Spinal cord (tissue), 10 donors: ENCODE measurements at places on chromosomes 7 and 10.

DNA sequence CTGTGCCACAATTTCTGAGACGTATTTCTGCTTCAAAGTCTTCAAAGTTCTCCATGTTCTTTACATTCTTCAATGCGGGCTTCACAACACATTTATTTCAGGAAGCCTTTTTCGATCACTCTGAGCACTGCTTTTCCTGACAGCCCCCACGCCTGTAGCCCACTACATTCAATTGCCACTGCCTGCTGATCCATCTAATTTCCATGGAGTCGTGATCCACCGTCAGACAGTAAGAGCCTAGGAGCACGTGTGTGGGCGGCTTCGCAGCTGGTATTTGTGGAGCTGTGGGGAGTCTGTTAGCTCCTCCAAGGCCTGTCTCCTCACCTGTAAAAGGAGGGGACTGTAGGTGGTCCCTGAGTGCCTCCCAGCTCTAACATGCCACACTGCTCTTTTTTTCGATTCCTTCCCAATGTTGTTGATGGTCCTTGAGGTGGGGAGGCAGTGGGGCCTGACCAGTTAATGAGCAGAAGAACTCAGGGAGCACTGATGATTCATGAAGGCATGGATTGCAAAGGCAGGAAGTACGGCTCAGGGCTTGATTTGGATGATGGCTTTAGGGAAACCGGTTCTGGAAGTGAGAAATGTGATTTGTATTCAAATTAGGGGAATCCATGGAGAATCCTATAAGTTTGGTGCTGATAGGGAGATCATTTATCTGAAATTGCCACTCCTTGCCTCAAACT is 401.1 kb upstream of the PODXL start:
- no peak for DNase-seq

DNA sequence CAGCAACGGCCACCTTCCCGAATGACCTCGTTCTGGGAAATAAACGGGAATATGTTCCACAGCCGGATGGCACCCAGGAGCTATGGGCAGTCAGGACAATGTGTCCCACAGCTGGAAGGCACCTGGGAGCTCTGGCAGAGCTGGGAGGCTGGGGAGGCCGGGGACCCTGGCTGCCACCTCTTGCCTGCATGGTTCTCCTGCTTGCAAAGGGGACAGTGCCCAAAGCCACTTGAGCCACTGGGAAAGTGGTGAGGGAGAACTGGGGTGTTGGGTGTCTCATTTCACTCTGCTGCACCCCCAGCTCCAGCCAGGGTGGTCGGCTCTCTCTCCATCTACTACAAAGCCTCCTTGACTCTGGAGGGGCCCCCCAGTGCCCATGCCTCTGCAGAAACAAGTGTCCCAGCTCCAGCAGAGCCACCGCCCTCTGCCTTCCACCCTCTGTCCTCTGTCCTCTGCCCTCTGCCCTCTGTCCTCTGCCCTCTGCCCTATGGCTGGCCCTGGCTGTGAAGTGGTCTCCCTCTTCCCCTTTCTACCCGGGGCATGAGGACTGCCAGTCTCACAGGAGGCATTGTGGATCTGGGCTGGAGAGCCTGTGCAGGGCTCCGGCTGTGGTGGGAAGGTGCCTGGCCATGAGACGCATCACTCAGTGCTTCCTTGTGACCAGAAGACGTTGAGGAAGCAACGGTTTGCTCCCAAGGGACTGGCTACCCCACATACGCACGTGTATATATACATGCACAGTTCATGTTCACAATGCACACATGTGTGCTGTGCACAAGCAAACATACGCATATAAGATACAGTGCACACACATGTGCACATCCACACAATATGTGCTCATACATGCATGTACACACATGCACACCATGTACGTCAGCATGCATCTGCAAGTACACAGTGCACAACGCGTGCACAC is 21.5 kb upstream of the INPP5A start:
- DNase-seq = no peak

- DNase-seq = no peak
Measured at GRCh38 chr10:36700123-36700522, 425.3 kb upstream of the ANKRD30A start.

DNA sequence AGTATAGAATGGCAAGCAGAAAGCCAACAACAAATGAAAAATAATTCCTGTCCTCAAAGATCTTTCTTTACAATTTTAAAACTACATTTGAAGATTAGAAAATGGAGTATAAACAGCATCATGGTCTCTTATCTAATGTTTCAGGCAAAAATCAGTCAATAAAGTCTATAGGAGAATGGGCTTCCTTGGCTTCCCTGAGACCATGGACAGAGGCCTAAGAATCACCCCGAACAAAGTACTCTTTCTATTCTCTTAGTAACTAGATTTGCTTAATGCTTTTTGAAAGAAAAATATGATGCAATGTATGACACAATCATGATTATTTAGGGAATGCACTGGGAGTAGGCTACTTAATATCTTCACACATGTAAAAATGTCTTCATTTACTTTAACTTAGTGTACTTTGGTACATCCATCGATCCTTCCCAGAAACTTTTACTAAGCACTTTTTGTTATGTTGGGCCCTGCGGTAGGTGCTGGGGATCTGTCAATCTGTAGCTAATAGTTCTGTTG is 17.3 kb downstream of the GRM3 start:
- DNase-seq = no peak

GRCh38 chr7:81645435-81645834 is 124.4 kb downstream of the HGF start:
- no peak for DNase-seq

- no peak for DNase-seq
Measured at GRCh38 chr10:17880601-17881000, 71.1 kb upstream of the SLC39A12 start.

- no peak for DNase-seq
Measured at GRCh38 chr10:15433850-15434537, 62.9 kb upstream of the FAM171A1 start.

- DNase-seq = no peak
Measured at GRCh38 chr10:63603709-63604445, 82.7 kb downstream of the REEP3 start.

GRCh38 chr7:117908031-117908795 is 35.0 kb upstream of the CTTNBP2 start:
- no peak for DNase-seq

GRCh38 chr7:80826520-80827238 is 92.2 kb downstream of the SEMA3C start:
- no peak for DNase-seq

DNA sequence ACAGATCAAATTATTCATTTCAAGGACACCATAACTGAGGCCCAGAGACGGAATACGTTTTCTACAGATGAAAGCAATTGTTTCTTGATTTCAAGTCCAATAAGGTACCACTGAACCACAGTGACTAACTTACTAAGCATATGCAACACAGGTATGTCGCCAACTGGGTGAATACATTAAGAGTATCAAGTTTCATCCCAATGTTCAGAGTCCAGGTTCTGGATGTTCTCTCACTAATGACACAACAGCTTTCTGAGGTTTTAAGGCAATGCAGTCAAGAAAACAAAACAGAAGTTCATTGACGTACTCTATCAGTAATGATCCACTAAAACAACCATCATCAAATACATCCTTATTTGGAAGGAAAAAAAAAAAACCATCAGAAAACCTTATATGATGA is 35.8 kb downstream of the NSUN6 start:
- DNase-seq = no peak

DNA sequence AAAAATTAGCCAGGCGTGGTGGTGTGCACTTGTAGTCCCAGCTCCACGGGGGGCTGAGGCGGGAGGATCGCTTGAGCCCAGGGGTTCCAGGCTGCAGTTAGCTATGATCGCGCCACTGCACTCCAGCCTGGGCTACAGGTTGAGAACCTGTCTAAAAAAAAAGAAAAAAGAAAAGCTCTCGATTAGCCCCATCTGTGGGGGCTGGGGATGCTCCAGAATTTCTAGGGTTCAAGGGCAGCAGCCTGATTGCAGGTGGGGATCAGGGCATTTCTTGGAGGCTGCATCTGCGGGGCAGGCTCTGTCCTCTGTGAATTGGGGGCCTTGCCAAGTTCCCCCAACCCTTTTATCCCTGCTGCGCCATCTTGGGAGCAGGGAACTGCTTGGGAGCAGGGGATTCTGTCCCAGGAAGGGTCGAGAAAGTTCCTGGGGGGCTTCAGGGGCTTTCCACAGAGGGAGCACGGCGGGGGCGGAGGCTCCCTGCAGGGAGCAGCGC is 651 bp upstream of the ARPC1A start:
- no peak for DNase-seq

DNA sequence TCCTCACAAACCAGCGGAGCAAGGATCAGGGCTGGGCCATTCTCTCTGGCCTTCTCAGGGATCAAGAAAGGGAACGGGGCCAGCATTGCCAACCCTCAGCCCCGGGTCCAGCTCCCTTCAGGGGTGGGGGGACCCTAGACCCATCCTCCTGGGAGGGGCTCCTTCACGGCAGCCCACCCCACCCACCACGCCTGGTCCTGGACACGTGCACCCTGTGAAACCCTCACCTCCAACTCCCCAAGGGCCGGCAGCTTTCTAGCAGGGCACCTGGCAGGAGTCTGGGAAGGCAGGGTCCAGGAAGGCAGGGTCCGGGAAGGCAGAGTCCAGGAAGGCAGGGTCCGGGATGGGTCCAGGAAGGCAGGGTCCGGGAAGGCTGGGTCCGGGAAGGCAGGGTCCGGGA is 46.6 kb upstream of the ADGRA1 start:
- no peak for DNase-seq
